Dorsolateral prefrontal cortex (tissue), 122 donors: ENCODE measurements at places on chromosomes 12 and 14. TPM values are rescaled to one million over a fixed set of nuclear protein-coding genes. Genes with fewer than 3 reads are reported as not detected.

Gene ZBTB25
- total RNA-seq, result 18.9 TPM

Gene KIF26A
- 2.2 TPM for total RNA-seq

Gene DCN
- total RNA-seq, result 143 TPM

Gene AP1G2
- total RNA-seq, result 94.8 TPM

Gene ACOT6
- total RNA-seq, result not detected

Gene SLC25A21
- 1.8 TPM for total RNA-seq

Gene TC2N
- total RNA-seq, result 4.9 TPM

Gene NOVA1
- 121 TPM for total RNA-seq

Gene SLC5A8
- total RNA-seq, result 0.59 TPM

Gene PPP2R5E
- total RNA-seq, result 38.4 TPM

Gene TESPA1
- 134 TPM for total RNA-seq

Gene EPYC
- not detected for total RNA-seq

Gene DPY19L2
- total RNA-seq, result 32.2 TPM

Gene CMTM5
- total RNA-seq, result 19.4 TPM

Gene DDIT3
- 22.3 TPM for total RNA-seq

Gene GALNT9
- total RNA-seq, result 84.5 TPM

Gene TMEM63C
- total RNA-seq, result 59.8 TPM
